ENCODE measurements at places on chromosomes 6 and 20.

DNA sequence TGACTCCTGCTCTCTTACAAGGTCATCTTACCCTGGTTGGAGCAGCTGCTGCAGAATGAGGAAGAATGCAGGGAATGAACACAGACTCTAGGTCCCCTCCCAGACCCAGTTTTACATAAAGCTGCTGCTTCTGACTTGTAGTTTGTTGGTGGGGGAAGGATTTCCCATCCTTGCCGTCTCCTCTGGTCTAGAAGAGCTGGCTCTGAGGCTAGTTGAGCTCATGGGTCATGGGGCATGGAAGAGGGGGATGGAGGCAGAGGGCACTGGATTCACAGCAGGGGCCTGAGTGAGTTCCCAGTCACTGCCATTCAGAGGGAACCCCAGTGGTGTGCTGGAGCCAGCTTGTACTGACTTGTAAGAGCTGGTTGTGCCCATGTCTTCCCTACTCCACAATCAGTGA lies 9.2 kb upstream of the GUCA1A start:
- no peak for DNase-seq

DNA sequence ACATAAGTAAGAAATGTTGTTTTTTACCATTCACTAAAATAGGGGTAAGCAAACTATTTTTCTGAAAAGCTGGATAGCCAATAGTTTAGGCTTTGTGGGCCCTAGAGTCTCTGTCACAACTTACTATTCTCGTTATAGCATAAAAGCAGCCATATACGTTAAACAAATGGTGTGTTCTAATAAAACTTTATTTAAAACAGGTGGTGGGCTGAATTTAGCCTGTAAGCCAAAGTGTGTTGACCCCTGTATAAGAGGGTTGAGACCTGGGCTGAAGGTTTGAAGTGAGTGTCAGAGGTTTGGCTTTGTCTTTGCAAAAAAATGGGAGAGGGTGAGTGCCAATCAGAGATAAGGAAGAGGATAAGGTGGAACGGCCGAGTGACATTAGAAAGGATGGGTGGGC lies 197.2 kb downstream of the RNF144B start:
- no peak for DNase-seq

DNA sequence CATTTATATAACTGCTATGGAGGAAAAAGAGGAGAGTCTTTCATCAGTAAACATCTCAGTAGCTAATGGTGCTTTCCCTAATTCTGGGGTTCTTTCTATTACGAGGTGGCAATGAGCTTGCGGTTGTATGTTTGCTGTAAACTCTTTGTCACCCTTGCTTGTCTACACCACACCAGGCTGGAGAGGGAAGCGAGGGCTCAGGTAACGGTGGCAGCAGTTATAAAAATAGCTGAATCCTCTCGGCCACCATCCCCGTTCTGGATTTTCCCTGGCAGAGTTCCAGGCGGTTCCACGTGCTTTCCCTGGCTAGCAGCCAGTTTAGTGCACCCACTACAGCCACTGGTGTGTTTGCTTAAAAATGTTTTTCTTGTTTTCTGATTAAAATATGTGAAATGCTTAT lies 39.0 kb downstream of the MAS1 start:
- peak; percentile 12 for DNase-seq

DNA sequence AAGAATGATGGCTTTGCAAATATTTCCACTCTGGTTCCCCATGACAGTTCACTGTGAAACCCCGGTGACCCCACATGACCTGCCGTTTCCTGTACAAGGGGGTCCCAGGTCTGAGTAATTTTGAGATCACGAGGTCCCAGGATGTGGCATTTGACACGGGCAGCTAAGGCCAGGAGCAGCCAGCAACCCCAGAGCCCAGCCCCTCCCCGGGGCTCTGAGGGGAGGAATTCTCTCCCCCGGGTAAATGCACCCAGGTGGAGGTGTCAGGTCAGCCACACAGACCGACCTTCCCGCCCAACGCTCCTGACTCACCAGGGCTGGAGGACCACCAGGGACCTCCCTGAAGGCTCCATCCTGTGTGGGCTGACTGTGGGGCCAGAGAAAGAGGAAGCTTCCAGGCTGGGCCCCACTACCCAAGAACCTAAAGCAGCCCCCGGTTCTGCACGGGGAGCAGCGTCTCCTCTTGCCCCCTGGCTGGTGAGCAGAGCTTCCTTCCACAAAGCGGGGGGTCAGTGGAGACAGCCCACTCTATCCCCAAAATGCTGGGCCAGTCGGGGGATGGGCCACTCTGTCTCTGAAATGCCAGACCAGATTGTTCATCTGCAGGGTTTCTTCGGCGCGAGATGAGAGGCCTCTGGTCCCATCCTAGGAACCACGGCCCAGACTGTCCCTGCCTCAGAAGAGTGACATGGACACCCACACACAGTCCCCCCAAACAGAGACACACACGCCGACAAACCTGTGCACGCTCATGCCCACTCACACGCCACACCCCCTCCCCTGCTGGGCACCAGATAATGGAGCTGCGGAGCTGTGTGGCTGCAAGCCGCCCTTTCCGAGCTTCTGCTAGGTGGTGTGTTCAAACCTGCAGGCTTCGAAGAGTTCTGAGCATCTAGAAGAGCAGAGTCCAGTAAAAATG lies 23.4 kb upstream of the SLCO4A1 start:
- no peak for DNase-seq

GRCh38 chr20:21739682-21740081 lies 34.2 kb downstream of the PAX1 start:
- no peak for DNase-seq

DNA sequence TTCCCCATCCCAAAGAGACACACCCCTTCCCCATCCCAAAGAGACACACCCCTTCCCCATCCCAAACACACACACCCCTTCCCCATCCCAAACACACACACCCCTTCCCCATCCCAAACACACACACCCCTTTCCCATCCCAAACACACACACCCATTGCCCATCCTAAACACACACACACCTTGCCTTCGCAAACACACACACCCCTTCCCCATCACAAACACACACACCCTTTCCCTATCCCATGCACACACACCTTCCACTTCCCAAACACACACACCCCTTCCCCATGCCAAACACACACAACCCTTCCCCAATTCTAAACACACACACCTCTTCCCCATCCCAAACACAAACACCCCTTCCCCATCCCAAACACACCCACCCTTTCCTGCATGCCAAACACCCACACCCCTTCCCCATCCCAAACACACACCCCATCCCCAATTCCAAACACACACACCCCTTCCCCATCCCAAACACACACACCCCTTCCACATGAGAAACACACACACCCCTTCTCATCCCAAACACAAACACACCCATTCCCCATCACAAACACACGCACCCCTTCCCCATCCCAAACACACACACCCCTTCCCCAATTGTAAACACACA lies 315.3 kb downstream of the KIF16B start:
- no peak for DNase-seq

- no peak for DNase-seq
Measured at GRCh38 chr20:49112596-49113274, 66.6 kb downstream of the CSE1L start.

DNA sequence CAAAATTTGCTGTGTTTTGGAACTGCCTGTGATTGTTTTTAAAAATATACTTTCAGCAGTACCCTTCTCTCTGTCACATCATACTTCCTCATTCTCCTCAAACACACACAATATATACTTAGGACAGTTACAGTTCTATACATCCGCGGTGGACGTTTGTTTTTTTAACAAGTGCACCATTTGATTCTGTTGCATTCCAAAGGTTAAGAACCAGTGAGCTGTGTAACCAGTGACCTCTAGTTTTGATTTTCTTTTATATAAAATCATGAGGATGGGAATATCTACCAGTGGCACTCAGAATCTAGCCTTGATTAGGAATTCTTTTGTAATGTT lies 152.8 kb downstream of the CARMIL1 start:
- no peak for DNase-seq

DNA sequence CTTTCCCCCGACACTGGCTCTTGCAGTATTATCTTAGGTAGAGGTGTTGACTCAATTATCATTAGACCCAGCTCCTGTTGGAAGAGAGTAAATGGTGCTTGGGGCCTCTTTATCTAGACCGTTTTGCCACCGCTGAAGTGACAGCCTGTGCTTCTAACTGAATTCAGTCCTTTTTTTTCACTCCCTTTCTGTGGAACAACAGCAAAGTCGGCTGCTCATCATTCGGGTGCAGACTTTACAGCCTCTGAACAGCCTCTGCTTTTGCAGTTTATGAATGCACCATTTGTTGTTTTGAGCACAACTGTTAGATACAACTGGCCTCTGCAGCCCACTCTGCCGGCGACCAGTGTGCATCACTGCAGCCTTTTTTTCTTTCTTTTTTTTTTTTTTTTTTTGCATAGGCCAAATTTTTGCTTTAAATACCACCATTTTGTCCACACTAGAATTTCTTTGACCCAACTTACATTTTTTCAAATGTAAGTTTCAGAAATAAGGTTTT lies 35.8 kb downstream of the RREB1 start:
- no peak for DNase-seq

DNA sequence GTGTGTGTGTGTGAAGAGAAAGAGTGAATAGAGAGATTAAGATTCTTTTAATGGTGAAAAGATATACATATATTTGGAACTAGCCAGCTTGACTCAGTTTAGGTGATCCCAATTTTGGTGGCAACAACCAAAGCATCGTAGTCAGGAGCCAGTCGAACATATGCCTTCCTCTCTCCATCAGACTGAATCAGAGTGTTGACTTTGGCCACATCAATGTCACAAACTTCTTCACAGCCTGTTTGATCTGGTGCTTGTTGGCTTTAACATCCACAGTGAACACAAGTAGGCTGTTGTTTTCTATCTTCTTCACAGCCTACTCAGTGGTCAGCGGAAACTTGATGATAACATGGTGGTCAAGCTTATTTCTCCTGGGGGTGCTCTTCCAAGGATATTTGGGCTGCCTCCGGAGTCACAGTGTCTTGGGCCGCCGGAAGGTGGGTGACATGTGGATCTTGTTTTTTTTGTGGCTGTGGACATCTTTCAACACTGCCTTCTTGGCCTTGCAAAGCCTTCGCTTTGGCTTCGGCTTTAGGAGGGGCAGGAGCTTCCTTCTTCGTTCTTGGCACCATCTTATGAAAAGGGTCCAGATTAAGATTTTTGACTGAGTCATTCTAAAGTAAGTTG lies 3.4 kb downstream of the HLA-F start:
- DNase-seq: no peak

GRCh38 chr6:42066156-42066675 lies 15.9 kb downstream of the TAF8 start:
- no peak for DNase-seq

DNA sequence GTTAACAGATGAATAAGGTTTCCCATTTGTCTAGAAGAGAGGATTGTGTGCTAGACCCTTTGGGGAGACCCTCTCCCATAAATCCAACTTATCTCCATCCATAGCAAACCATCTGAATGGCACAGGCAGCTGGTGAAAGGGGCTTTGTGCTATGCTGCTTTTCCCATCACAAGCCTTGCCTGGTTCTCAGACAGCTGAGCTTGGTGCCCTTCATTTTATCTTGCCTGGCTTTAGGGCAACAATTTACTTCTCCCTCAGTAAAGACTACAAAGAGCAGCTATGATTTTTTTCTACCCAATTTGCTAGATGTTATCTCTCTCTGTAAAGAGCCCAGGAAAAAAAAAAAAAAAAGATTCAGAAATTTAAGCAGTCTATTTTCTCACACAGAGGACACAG lies 117.0 kb upstream of the COL21A1 start:
- no peak for DNase-seq

DNA sequence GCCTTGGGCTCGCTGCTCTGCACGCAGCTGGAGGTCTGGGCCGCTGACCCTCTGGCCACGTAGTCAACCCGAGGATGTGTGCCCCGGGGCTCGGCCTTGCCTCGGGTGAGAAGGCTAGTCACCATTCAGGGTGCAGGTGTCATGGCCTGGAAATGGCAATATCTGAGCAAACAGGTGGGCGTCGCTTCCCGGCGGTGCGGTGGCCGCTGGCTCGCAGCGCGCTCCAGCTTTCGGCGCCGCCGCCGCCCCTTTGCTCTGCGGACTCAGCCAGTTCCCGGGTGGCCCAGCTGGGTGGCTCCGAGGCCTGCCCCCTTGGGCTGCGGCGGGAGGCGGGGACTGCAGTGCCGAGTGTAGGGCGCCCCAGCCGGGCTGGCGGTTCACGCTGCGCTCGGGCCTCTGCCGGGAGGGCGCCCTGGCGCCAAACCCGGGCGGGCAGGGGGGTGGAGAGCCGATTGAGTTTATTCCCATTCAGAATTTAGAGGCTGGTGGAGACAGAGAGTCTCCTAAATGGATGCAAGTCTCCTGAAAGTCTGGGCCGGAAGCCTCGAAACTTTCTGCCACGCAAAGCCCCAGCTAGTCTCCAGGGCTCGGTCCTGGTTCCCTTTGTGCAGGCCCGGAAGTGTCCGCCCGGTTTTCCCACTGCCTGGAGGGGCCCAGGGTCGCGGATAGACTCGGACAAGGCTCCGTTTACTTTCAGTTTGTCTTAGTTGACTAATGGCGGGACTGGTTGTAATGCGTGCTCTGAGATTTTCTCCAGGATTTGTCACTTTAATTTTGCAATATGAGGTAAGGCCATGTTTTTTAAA lies 11.3 kb upstream of the TFAP2A start:
- DNase-seq: no peak

DNA sequence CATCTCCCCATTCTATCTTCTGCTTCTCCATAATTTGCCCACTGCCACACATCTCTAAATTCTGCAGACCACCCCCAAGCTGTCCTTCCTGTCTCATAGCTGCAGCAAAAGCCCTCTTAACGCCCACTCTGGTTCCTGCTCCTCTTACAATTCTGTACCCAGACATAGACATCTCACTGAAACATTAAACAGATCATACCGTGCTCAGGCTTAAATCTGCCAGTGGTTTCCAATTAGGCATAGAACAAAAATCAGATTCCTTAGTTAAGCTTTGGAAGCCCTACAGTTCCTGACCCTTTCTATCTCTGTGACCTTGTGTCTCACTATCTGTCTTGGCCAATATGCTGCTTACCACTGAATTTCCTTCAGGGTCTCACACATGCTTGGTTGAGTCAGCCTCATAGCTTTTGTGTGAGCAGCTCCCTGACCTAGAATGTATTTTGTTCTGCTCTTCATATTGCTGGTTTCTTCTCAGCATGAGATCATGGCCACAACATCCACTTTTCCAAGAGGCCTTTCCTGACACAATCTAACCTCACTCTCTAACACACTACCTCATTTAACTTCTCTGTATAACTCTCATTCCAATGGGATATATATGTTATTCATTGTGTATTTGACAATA lies 749.7 kb downstream of the MAFB start:
- no peak for DNase-seq

DNA sequence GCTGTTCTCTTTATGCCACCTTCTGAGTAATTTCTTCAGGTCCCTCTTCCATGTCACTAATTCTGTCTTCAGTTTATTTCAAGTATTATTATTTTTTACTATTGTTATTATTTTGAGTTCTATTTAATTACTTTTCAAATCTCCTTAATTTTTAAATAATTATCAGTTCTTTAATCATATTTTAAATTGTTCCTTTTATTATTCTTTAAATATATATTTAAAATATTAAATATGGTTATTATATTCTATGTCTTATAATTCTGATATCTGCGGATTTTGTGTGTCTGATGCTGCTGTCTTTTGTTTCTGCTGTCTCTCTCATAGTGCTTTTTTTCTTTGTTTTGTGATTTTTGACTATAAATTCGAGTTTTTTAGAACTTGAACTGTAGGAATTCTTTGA lies 2.2 kb downstream of the POLR1H start:
- no peak for DNase-seq
